Right renal pelvis (tissue), 4 donors: ENCODE measurements at places on chromosomes 5 and 9. TPM values are rescaled to one million over a fixed set of nuclear protein-coding genes. Genes with fewer than 3 reads are reported as not detected.

RMI1 gene
- 26.8 TPM for polyA plus RNA-seq

ZER1 gene
- polyA plus RNA-seq: 31.7 TPM

SCGB3A2 gene
- 0.97 TPM for polyA plus RNA-seq

FYB1 gene
- polyA plus RNA-seq: 4.3 TPM

STPG3 gene
- polyA plus RNA-seq: 1.7 TPM

TIMD4 gene
- 0.39 TPM for polyA plus RNA-seq

LCN9 gene
- not detected for polyA plus RNA-seq

HEMGN gene
- polyA plus RNA-seq: 2.8 TPM

NUP214 gene
- 48.4 TPM for polyA plus RNA-seq

FREM1 gene
- 176 TPM for polyA plus RNA-seq

PCDH12 gene
- polyA plus RNA-seq: 15.6 TPM

SPATA31C2 gene
- 0.51 TPM for polyA plus RNA-seq

DND1 gene
- polyA plus RNA-seq: not detected

PCA3 gene
- 0.62 TPM for polyA plus RNA-seq

GRIA1 gene
- polyA plus RNA-seq: 1.4 TPM

TERT gene
- polyA plus RNA-seq: 0.39 TPM

ACOT12 gene
- 0.91 TPM for polyA plus RNA-seq

GAPT gene
- polyA plus RNA-seq: 1.7 TPM

NME5 gene
- 23.6 TPM for polyA plus RNA-seq

HSD17B3 gene
- polyA plus RNA-seq: 0.96 TPM

BTNL8 gene
- 0.24 TPM for polyA plus RNA-seq

C5orf46 gene
- polyA plus RNA-seq: not detected

ZNF169 gene
- 7.6 TPM for polyA plus RNA-seq

ADRB2 gene
- polyA plus RNA-seq: 0.53 TPM

SLC25A46 gene
- 55.1 TPM for polyA plus RNA-seq

AFAP1L1 gene
- 21.4 TPM for polyA plus RNA-seq

ADAMTS2 gene
- 11.3 TPM for polyA plus RNA-seq

SPINK1 gene
- polyA plus RNA-seq: 108 TPM

FOXD4 gene
- 0.36 TPM for polyA plus RNA-seq

IL13 gene
- polyA plus RNA-seq: not detected

FOXD4L3 gene
- not detected for polyA plus RNA-seq

MYORG gene
- polyA plus RNA-seq: 10.2 TPM

SPATA31C1 gene
- polyA plus RNA-seq: 0.33 TPM

LEAP2 gene
- polyA plus RNA-seq: 10.0 TPM

CCL28 gene
- 2.6 TPM for polyA plus RNA-seq

SLC36A2 gene
- polyA plus RNA-seq: 6.3 TPM

ARHGEF37 gene
- 5.7 TPM for polyA plus RNA-seq

SPINK5 gene
- polyA plus RNA-seq: 0.46 TPM

NKD2 gene
- 16.5 TPM for polyA plus RNA-seq

IFNA13 gene
- not detected for polyA plus RNA-seq

MEF2C gene
- 40.8 TPM for polyA plus RNA-seq

WNT8A gene
- polyA plus RNA-seq: 0.12 TPM

SPINK7 gene
- 0.14 TPM for polyA plus RNA-seq

SPATA31A3 gene
- polyA plus RNA-seq: not detected

CDH9 gene
- polyA plus RNA-seq: 16.7 TPM
